ENCODE measurements at places on chromosomes 16 and 17. TPM values are rescaled to one million over a fixed set of nuclear protein-coding genes. Genes with fewer than 3 reads are reported as not detected.
A peak's percentile ranks its signal among the peaks of the same experiment; 100 is the strongest.

SALL1 gene
- 1.6 TPM for total RNA-seq

WNT9B gene
- total RNA-seq, result not detected

IL32 gene
- 0.38 TPM for total RNA-seq

KRTAP4-9 gene
- total RNA-seq, result not detected

ATP2A3 gene
- total RNA-seq, result 3.5 TPM

MYO1C gene
- 76.2 TPM for total RNA-seq

SPATA22 gene
- total RNA-seq, result not detected

TEX14 gene
- total RNA-seq, result not detected

DNA sequence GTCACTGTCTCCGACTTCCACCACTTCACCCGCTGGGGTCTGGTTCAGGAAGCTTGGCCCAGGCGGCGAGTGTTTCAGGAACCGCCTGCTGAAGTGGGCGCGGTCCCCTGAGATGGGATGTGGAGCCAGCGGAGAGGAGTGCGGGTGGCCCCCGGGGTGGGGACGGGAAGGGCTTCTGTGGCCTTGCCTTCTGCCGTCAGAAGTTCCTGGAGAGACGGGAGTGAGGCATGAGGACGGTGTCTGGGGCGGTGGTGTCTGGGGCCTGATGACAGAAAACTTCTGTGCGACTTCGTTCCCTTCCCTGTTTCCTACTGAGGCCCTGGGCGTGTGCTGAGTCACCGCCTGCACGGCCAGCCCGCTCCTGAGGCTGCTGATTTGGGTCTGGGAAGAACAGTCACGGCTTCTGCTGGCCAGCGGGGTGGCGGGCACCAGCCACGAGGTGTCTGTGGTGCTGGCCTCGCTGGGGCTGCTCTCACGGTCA is 12.3 kb upstream of the NLRC3 start:
- no peak for DNase-seq

GRCh38 chr17:61627125-61627524 is 36.1 kb upstream of the NACA2 start:
- no peak for DNase-seq

GRCh38 chr17:31100840-31101459 is 6.2 kb downstream of the NF1 start:
- no peak for DNase-seq

GRCh38 chr17:82838386-82839063 is 1.3 kb downstream of the ZNF750 start:
- no peak for DNase-seq

- DNase-seq, result no peak
Measured at GRCh38 chr17:46876353-46876887, 25.0 kb downstream of the WNT9B start.

DNA sequence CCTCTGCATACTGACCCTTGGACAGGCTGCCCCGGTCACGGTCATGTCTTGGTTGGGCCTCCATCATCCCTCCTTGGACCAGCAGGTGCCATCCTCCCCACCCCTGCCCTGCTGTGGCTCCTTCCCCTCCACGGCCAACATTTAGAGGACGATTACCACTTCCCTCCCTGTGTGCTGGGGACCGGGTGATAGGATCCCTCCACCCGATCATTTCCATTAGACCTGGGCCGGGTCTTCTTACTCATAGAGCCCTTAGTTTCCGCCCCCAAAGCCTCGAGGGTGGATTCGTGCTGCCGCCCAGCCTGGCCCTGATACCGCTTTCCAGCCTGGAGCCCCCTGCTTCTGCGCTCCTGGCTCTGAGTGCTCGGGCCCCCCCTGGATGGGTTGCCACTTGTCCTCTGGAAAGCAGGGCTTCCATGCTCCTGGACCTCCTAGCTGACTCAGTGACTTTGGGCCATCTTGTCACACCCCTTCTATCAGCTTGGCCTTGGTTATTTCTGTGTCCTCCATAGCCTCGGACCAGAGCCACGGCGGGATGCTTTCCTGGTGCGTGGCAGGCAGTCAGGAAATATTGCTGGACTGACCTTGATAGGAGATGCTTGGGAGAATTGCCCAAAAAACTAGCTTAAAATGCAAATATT is 171.4 kb downstream of the SEC14L1 start:
- no peak for DNase-seq

- DNase-seq, result peak; percentile 61
Measured at GRCh38 chr17:81601525-81602120, 35.3 kb downstream of the NPLOC4 start.

DNA sequence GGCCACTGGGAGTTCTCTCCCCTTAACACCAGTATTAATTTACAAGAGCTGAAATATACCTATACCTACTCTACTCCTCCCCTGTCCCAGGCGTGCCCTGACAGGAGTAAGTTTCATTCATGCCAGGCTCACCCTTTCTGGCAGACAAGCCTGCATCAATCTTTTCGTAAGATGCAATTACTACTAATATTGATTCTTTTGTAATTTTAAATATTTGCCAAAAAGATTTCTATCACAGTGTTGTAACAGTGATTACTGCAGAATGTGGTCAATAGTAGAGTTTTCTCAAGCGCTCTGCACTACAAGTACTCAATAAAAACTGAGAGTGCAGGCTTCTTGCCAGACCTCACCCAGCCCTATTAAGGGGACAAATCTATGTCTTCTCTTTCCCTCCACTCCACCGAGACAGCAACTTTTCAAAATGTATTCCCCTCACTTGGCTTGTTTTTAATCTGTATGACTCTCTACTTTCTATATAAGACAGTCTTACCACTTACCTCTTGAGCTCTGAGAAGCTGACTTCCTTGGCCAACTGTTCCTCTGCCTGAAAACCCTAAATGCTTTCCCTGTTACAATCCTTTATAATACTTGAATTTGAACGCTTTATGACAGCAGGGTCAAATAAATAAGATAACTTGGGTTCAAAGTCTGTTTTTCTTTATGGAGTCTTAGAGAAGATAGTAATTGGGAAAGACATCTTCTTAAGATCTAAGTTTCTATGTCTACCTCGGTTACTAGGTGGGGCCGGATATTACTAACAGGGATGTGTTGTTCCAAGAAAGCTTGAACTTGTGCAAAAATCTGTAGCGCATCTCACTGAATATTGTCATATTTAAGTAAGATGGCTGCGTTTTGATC is at the start of gene TMIGD1:
TMIGD1 (minus strand) TSS at position 555 of the 858 bp plus-strand sequence. CDS start 1,924 bp downstream, outside the sequence.
- DNase-seq, result no peak

GRCh38 chr17:47145351-47145750 is 43.7 kb downstream of the CDC27 start:
- DNase-seq, result no peak

DNA sequence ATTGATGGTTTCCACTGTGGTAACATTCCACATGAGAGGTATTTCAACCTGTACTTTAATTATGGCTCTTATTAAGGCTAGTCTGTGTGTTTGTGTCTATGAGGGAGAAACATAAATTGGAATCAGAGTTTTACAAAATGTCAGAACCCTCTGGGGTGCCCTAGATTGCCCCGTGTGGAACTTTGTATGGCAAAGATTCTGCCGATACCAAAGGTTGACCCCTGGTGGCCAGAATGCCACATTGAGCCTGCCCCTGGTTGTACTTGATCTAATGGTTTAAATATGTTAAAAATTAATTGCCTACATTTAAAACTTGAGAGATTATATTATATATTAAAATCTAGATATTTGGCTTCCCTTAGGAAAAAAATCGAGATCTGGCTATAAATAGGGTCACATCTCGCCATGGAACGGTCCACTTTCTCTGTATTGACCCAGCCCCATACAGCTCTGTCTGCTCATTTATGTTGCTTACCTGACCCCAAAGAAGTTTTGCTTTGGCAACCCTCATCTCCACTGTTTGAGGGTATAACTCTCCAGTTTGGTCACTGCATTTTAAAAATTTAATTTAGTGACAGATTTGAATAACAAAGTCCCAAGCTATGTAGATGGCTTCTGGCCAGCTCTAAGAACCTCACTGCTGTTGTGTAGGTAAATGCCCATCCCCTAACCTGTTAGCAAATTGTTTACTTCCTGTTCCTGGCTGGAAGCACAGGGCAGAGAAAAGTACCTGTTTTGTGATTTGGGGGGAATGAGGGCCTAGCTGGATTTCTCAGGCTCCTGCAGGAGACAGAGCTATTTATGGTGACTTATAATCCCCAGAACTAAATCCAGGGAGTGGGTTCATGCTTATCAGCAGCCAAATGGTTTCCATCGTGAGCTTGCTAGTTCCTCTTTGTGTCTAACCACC is 95.0 kb downstream of the PLCG2 start:
- peak; percentile 25 for DNase-seq

DNA sequence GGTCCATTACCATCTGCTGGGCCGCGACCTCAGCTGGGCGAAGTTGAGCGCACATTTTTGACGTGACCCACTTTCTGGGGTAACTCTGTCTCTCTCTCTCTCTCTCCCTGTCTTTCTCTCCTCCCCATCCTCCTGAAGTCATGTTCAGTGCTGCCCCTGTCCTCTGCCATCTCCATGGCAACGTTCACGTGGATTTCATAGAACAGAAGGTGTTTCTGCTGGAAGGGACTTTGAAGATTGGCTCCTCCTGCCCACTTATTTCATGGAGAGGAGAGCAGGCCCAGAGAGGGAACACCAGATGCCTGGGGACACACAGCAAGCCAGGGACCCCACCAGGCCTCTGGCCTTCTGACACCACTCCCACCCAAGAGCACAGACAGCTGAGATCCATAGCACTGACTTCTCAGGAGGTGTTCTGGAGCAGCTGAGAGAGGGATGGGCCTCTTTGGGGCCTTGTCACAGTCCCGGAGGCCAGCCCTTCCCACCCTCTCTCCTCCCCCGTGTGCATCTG is 4.2 kb upstream of the CCNF start:
- DNase-seq, result no peak

DNA sequence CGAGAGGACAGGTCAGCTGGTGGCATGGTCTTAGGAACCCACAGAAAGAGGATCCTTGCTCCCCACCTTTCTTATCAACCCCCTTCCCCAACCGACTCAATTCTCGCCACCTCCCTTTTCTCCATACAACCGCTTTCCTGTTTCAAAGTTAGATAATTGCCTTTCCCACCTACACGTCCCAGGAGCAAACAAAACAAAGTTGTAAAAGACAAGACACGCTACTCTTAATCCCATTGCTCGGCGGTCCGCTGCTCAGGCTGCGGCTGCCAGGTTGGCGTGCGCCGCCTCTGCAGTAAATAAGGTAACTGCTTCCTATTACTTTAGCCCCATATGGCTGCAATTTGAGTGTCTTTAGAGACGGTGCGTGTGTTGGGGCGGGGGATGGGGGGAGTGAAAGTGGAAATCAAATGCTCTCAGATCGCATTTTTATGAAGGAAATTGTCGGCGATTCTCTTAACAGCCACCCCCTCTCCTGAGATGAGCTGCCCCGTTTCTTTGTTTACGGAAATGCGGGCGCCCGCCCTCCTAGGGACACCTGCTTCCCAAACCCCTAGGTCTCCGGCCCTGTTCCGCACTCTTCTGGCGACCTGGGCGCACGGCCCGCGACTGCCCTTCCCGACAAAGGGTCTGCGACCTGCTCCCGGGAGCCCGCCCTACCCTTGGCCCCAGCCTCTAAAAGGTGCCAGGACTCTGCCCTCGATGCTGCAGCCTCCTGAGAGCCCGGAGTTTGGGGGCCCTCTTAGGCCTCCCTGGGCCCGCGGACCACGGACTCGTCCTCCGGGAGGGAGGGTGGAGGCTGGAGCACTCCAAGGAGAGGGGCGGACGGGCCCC is 3.7 kb upstream of the CBX8 start:
- DNase-seq, result no peak

DNA sequence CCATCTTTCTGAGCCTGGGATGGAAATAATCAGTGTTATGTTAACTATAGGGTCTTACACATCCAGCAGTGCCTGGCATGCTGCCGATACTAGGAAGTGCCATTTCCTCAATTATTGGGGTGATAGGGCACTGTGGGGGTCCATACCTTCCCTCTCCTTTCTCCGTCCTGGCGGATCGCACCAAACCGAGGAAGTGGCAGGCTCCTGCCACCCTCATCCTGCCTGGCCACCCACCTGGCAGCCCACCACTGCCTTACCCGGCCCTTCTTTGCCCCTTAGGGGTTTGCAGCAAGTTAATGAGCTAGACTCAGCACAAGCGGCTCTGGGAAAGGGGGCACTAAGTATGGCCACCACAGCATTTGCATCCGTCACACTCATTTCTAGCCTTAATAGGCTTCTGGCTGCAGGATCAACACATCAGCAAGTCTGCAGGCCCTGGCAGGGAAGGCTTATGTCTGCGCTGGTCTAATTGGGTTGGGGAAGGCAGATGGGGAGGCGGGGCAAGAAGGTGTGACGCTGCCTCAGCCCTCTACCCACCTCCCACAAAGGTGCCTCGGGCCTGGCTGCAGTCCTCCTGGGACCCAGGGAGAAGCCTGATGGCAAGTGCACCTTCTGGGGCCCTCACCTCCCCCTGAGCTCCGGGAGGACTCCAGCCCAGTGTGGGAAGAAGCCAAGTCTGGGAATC is 28.6 kb downstream of the DCAKD start:
- DNase-seq, result no peak

- DNase-seq, result no peak
Measured at GRCh38 chr16:21937336-21937829, 15.8 kb upstream of the UQCRC2 start.

DNA sequence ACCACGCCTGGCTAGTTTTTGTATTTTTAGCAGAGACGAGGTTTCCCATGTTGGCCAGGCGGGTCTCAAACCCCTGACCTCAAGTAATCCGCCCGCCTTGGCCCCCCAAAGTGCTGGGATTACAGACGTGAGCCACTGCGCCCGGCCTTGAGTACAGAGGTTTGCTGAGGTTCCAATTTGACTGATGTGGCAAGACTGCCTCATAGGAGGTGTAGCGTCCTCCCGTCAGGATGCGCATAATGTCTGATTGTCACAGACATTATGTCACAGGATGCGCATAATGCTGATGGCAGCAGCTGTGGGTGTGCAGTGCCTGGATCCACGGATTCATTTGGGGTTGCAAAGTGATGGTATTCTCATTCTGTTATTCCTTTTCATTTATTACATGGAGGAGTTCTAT is 45.2 kb downstream of the HAPSTR1 start:
- DNase-seq, result no peak

DNA sequence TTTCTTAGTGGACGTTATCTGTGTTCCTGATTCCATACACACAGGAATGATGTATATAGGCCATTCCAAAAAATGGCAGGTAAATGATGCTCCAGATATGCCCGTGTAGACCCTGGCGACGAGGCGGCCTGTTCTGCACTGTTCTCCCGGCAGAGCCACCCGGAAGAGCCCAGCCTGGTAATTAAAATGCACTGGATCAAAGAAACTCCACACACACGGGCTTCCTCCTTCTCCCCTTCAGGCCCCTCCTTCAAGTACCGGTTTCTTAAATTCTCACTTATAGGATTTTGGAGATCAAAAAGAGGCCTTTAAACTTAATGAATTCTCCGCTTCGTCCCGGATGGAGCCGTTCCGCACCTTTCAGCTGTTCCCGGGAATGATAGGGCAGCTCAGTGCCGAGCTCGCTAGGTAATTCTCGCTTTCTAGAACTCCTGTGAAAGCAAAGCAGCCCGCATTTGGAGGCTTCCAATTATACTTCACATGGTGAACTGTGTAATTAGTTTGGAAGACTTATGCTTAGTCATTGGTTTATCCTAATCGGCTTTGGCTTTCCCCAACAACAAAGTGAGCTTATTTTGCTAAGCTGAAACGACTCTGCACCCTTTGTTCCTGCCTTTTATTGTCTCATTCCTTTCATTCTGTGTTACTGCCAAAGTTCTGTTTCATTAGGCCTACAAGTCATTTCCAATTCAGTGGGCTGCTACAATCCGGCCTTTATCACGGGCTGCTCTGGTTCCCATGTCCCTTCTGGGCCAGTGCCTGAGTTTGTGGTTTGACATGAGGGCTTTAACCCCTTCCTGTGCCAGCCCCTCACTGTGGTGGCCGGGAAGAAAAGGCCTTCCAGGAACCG is 150.0 kb downstream of the MSI2 start:
- DNase-seq, result no peak

GRCh38 chr16:87742781-87743490 is 22.9 kb downstream of the KLHDC4 start:
- DNase-seq, result no peak

Data from NCI-H460 (cell line).